ENCODE measurements at places on chromosomes 7 and 10. TPM values are rescaled to one million over a fixed set of nuclear protein-coding genes. Genes with fewer than 3 reads are reported as not detected.
A peak's percentile ranks its signal among the peaks of the same experiment; 100 is the strongest.

GRCh38 chr10:101691081-101691480, 3.9 kb downstream of the FBXW4 start:
- H3K27me3 ChIP-seq = no peaks in the 10 kb centered on the region
- H3K4me1 ChIP-seq = peaks cover 3% of the 10 kb centered on the region
- H3K27ac ChIP-seq = no peak overlapping the region
- no peak overlapping the region for H3K4me3 ChIP-seq

- no peak overlapping the region for H3K4me3 ChIP-seq
- H3K4me1 ChIP-seq = no peaks in the 10 kb centered on the region
- no peak for DNase-seq
- H3K27ac ChIP-seq = no peak overlapping the region
These were observed 145.4 kb upstream of the SMIM30 start for GRCh38 chr7:113263749-113264148.

DNA sequence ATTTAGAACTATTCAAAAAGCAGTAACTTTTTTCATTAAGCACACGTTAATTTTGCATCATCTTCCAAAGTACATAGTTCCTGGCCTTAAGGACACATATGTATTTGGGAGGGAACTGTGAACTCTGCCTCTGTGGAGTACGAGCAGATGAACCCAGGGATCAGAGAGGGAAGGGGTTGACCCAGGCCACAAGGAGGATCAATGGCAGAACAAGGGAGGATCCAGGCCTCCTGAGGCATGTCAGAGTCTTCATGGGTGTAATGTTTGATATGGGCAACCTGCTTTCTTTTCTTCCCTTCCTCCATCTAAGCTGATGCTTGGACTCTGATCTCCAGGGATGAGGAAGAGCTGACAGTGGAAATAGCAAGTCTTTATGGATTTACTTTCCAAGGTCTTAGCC, 164.0 kb downstream of the SH2D4B start:
- H3K4me3 ChIP-seq = no peak overlapping the region
- no peaks in the 10 kb centered on the region for H3K36me3 ChIP-seq
- no peak overlapping the region for H3K27ac ChIP-seq
- no peaks in the 10 kb centered on the region for H3K27me3 ChIP-seq

- H3K27ac ChIP-seq = no peak overlapping the region
- H3K4me1 ChIP-seq = no peaks in the 10 kb centered on the region
- peaks cover under 1% of the 10 kb centered on the region for H3K36me3 ChIP-seq
- no peak for DNase-seq
These were observed 55.4 kb upstream of the TRIM8 start for GRCh38 chr10:102588875-102589274.

DNA sequence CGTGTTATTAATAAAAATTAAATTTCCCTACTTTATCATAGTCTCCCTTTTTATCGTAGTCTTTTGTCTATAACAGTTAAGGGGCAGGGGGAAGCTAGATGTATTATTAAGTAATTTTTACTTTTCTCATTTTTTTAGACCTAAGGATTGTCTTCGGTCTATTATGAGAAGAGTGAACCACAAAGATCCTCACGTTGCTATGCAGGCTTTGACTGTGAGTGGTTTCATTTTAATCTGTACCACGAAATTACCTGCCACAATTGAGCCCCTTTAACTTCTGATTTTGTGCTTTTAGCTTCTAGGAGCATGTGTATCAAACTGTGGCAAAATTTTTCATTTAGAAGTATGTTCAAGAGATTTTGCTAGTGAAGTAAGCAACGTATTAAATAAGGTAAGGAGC, 40.6 kb downstream of the STAM start:
- no peaks in the 10 kb centered on the region for H3K27me3 ChIP-seq
- H3K36me3 ChIP-seq = no peaks in the 10 kb centered on the region
- DNase-seq = no peak
- no peak overlapping the region for H3K27ac ChIP-seq
- H3K4me1 ChIP-seq = no peaks in the 10 kb centered on the region

DNA sequence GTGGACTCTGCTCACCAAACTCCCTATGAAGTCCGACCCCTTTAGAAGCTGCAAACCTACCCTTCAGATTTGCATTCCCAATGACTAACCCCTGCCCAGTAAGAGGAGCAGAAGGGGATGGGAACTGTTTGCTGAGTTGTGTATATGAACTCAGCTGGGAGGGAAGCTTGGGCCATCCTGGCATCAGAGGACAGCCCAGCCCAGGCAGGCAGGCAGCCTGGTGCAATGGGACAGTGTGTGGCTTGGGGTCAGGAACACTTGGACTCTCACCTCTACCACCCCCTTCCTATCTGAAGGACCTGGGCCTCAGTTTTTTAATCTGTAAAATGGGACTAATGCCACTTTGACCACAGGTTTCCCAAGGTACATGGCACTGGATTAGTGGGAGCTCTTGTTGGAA, 147.4 kb upstream of the GPR26 start:
- H3K27ac ChIP-seq = no peak overlapping the region
- no peaks in the 10 kb centered on the region for H3K36me3 ChIP-seq
- DNase-seq = no peak
- H3K4me1 ChIP-seq = no peaks in the 10 kb centered on the region
- H3K4me3 ChIP-seq = no peak overlapping the region

- no peak overlapping the region for H3K4me3 ChIP-seq
- H3K27me3 ChIP-seq = no peaks in the 10 kb centered on the region
- H3K27ac ChIP-seq = no peak overlapping the region
- no peak for DNase-seq
These were observed 54.5 kb downstream of the WAC start for GRCh38 chr10:28587270-28587969.

GRCh38 chr7:92621561-92622023, 31.4 kb upstream of the FAM133B start:
- H3K36me3 ChIP-seq = no peaks in the 10 kb centered on the region
- H3K4me3 ChIP-seq = no peak overlapping the region
- no peaks in the 10 kb centered on the region for H3K27me3 ChIP-seq

DNA sequence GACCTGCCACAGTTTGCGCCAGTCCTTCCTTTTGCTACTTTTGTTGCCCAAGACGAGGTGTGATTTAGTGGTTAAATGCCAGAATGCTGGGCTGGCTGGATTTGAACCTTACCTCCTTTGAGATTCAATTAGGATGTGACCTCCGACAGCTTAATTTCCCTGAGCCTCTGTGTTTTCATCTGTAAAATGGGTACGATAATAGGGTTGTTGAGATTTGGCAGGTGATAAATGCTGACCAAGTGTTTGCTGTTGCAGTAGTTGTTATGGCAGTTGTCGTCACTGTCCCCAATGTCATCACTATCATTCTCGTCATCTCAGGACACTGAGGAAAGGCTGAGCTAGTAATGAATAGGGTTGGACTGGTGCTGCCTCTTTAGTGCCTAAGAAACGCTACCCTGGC, 61.1 kb downstream of the GRK5 start:
- no peak overlapping the region for H3K4me3 ChIP-seq
- no peaks in the 10 kb centered on the region for H3K36me3 ChIP-seq
- no peak overlapping the region for H3K27ac ChIP-seq
- no peaks in the 10 kb centered on the region for H3K27me3 ChIP-seq
- DNase-seq = no peak

The CALHM1 gene
- 0.34 TPM for total RNA-seq

- H3K4me3 ChIP-seq = peak overlapping the region; percentile 68
- H3K27ac ChIP-seq = no peak overlapping the region
- H3K4me1 ChIP-seq = no peaks in the 10 kb centered on the region
- peak; percentile 67 for DNase-seq
- H3K27me3 ChIP-seq = peaks cover 10% of the 10 kb centered on the region
- no peaks in the 10 kb centered on the region for H3K36me3 ChIP-seq
These were observed 43.4 kb downstream of the ZNF117 start for GRCh38 chr7:64947252-64948000.

DNA sequence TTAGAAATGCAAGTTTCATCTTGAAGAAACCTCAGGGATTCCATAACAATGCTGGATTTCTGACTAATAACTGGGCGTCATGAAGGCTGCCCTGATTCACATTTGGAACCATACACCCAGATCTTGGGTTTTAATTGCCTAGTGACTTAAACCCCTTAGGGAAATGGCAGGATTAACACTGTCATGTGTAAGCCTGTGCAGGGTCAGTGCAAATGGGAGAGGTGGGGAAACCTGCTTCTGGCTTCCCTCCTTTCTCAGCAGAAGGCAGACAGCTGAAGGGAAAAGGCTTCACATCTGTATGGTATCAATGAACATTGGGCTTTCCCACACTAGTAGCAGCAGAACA, 364.2 kb downstream of the ANKRD30A start:
- H3K36me3 ChIP-seq = no peaks in the 10 kb centered on the region
- H3K27me3 ChIP-seq = no peaks in the 10 kb centered on the region
- H3K4me3 ChIP-seq = no peak overlapping the region
- DNase-seq = no peak
- H3K4me1 ChIP-seq = no peaks in the 10 kb centered on the region
- no peak overlapping the region for H3K27ac ChIP-seq

The NPS gene
- total RNA-seq = not detected

- H3K27ac ChIP-seq = no peak overlapping the region
- H3K36me3 ChIP-seq = no peaks in the 10 kb centered on the region
- no peak for DNase-seq
- H3K4me1 ChIP-seq = no peaks in the 10 kb centered on the region
- H3K4me3 ChIP-seq = no peak overlapping the region
- H3K27me3 ChIP-seq = peaks cover 28% of the 10 kb centered on the region
These were observed 13.4 kb downstream of the EBF3 start for GRCh38 chr10:129950676-129951075.

DNA sequence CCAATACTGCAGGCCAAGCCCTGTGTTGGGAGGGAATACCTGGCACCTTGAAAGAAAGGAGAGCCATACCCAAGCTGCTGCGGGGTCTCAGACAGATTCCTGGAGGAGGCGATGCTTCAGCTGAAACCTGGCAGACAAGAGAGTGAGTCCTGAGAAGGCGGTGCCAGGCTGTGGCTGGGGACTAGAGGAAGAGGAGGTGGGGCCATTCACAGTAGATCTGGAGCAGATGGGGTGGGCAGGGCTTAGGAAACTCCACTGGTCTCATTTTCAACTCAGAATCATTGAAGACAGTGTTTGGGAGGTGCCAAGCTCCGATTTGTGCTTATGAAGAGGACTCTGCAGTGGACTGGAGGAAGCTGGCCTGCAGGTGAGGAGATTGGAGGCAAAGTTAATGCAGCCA, 236.3 kb upstream of the MKI67 start:
- no peaks in the 10 kb centered on the region for H3K4me1 ChIP-seq
- DNase-seq = no peak
- no peak overlapping the region for H3K4me3 ChIP-seq
- no peaks in the 10 kb centered on the region for H3K27me3 ChIP-seq

The SEM1 gene
- total RNA-seq = 80.2 TPM

The KIAA1549 gene
- 17.6 TPM for total RNA-seq

The MYH16 gene
- total RNA-seq = not detected

The CLCN1 gene
- 0.33 TPM for total RNA-seq

DNA sequence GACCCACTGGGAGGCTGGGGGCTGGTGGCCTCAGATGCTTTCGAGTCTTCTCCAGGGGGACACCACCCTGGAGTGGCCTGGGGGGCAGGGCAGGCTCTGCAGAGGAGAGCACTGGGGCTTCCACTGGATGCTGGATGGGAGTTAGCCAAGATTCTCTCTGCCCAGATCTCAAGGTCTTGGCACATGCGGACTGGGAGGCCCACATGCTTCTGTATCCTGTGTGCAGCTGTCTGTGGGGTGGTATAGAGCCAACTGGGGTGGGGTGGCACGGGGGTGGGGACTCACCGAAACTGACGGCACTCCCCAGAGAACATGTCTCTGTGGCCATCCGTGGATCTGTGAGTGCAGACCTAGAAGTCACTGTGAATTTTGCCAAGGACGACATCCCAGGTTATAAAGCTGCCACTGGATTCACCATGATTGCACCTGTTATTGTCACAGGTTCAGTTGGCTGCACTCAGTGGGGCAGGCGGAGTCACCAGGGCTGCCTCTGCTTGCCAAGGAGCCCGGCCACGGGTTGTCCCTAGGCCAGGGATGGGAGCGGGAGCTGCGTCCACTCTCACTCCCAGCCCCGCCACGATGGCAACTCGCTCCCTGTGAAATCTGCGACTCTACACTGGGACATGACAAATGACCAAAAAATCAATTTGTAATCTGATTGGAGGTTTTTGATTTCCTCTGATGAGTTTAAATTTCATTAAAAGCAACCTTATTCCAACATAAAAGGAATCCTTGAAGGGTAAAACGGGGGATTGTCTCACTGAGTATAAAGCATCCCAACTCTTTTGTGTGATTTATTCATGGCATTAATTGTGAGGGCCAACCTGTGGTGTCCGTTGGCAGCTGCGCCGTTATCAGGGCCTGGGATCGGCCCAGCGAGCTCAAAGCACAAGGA, 131.3 kb downstream of the EBF3 start:
- H3K4me3 ChIP-seq = no peak overlapping the region
- H3K27ac ChIP-seq = no peak overlapping the region
- no peak for DNase-seq

The NODAL gene
- 6.3 TPM for total RNA-seq

The FBXW4 gene
- total RNA-seq = 32.8 TPM

The GDF2 gene
- not detected for total RNA-seq

- H3K36me3 ChIP-seq = no peaks in the 10 kb centered on the region
- no peak overlapping the region for H3K27ac ChIP-seq
- H3K27me3 ChIP-seq = no peaks in the 10 kb centered on the region
- DNase-seq = no peak
- H3K4me3 ChIP-seq = no peak overlapping the region
These were observed 11.0 kb upstream of the C10orf143 start for GRCh38 chr10:130121486-130122079.

DNA sequence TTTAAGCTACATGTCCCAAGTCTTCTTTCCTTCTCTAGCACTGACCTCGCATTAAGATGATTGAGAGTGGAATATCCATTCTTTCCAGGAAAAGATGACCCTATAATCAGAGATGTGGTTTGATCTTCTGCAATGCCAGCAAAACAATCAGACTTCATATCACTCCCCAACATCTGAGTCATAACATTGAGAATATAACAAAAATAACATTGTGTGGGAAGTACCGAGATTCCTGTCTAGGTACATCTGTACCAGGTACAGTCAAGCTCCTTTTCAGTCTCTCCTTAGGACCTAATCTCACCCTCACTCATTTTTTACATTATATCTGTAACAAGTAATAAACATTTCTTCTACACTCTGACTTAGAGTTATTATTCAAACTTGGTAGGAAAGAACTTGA, 201.6 kb downstream of the LRRTM3 start:
- no peak overlapping the region for H3K4me3 ChIP-seq
- H3K27ac ChIP-seq = no peak overlapping the region
- H3K4me1 ChIP-seq = no peaks in the 10 kb centered on the region
- H3K27me3 ChIP-seq = no peaks in the 10 kb centered on the region

DNA sequence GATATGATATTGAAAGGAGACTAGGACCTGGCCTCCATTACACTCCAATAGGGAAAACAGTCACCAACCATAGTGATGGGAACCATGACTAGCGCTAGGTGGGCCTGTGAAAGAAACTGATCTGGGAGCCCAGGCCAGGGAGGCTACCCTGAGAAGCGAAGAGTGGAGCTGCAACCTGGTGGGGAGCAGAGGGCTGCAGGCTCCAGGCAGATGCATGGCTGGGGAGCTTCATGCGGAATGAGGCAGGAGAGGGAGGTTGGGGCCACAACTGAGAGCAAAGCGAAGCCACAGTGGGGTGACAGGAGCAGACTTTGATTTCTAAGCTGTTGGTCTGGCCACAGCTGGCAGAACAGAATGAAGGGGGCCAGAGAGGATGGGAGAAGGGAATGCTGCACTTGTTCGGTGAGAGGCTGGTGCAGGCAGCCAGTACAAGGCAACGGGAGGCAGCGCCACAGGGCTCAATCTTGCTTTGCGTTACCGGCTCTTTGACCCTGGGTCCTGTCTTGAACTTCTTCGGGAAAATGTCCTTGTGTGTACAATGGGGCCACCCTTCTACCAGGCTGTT, 88.4 kb downstream of the TACC2 start:
- no peak overlapping the region for H3K27ac ChIP-seq
- no peaks in the 10 kb centered on the region for H3K27me3 ChIP-seq
- no peaks in the 10 kb centered on the region for H3K4me1 ChIP-seq
- H3K4me3 ChIP-seq = no peak overlapping the region
- DNase-seq = no peak

The CTBP2 gene
- 221 TPM for total RNA-seq
